ENCODE measurements at places on chromosomes 4 and X.

- no peak overlapping the region for H3K27ac ChIP-seq
- no peaks in the 10 kb centered on the region for H3K27me3 ChIP-seq
- H3K36me3 ChIP-seq = no peaks in the 10 kb centered on the region
- H3K4me3 ChIP-seq = no peak overlapping the region
Observed at GRCh38 chr4:98519268-98519977, 139.0 kb downstream of the TSPAN5 start.

- DNase-seq = no peak
- H3K4me1 ChIP-seq = no peaks in the 10 kb centered on the region
- no peaks in the 10 kb centered on the region for H3K36me3 ChIP-seq
Observed at GRCh38 chr4:138961129-138961528, 54.5 kb upstream of the NOCT start.

- H3K27me3 ChIP-seq = no peaks in the 10 kb centered on the region
- no peaks in the 10 kb centered on the region for H3K36me3 ChIP-seq
- no peaks in the 10 kb centered on the region for H3K4me1 ChIP-seq
- H3K4me3 ChIP-seq = no peak overlapping the region
- DNase-seq = no peak
Observed at GRCh38 chr4:40144716-40145115, 52.1 kb upstream of the RHOH start.

- no peaks in the 10 kb centered on the region for H3K4me1 ChIP-seq
- H3K4me3 ChIP-seq = no peak overlapping the region
- no peak for DNase-seq
- H3K27me3 ChIP-seq = no peaks in the 10 kb centered on the region
- no peaks in the 10 kb centered on the region for H3K36me3 ChIP-seq
Observed at GRCh38 chrX:115940348-115940747, 230.2 kb upstream of the AGTR2 start.

DNA sequence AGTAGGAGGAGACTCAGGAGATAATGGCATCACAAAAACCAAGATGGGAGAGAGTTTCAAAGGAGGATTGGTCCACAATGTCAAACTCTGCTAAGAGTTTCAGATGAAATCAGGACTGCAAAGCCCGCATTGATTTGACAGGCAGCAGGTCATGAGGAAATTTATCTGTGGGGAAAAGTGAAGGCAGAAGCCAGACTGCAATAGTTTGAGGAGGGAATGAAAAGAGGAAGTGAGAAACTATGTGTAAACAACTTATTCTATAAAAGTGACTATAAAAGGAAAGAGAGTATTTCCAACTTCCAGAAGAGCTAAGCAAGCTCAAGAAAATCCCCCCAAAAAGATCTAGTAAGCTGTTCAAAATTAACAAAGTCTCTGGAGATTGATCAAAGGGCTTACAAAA is 66.3 kb upstream of the DGKK start:
- H3K27me3 ChIP-seq = no peaks in the 10 kb centered on the region
- DNase-seq = no peak
- no peaks in the 10 kb centered on the region for H3K4me1 ChIP-seq
- H3K27ac ChIP-seq = no peak overlapping the region

- no peaks in the 10 kb centered on the region for H3K27me3 ChIP-seq
- no peak overlapping the region for H3K4me3 ChIP-seq
- H3K27ac ChIP-seq = no peak overlapping the region
- H3K36me3 ChIP-seq = no peaks in the 10 kb centered on the region
- H3K4me1 ChIP-seq = no peaks in the 10 kb centered on the region
Observed at GRCh38 chr4:74006009-74006476, 7.6 kb upstream of the CXCL5 start.

DNA sequence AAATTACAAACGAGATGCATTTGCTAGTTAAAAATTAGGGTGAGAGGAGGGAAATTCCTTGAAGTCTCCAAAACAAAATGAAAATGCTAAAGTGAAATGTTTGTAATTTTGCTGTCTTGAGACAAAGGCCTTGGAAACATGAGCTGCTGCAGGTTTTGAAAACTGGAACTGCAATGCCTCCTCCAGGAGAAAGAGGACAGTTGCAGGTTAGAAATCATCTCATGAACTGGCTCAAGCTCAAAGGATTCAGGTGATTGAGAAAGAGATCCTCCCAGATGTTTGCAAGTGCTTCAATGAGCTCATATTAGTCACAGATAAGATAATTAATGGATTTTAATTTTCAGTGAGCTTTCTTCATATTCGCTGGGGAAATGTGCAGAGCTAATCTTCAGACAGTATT is 32.4 kb downstream of the SMPX start:
- no peaks in the 10 kb centered on the region for H3K4me1 ChIP-seq
- no peak for DNase-seq
- H3K4me3 ChIP-seq = no peak overlapping the region
- H3K27ac ChIP-seq = no peak overlapping the region

DNA sequence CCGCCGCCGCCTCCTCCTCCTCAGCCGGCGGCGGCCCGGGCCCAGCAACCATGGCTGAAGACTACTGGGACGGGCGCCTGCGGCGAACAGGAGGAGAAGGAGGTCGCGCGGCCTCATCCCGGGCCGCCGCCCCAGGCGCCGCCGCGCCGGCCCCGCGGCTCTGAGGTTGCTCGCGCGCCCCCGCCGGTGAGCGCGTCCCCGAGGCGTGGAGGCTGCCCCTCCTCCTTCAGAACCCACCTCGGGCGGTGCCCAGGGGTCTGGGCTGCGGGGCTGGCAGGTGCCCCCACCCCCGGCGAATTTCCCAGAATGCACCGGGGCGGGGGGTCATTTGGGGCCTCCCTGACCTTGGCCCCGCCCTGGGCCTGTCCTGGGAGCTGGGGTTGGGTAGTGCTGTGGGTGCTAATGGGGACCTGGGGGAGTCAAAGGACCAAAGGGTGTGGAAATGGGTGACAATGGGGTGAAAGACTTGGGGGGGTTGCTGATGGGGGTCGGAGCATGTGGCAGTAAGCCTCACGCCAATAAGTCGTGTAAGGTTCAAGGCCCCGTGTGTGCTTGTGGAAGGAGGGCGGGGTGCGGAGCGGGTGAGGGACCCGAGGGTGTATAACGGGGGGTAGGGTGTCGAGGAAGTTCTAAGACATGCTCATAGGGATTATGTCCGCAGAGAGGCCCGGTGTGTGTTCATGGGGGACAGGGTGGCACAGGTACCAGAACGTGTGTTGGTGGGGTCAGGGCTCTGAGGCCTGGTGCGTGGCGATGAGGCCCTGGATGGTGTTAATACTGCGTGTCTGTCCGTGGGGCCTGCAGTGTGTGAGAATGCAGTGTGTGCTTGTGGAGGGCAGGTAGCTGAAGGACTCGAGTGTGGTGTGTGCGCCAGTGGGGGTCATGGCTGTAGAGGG is 687 bp downstream of the CDK16 start:
- peak overlapping the region; percentile 91 for H3K4me3 ChIP-seq
- H3K27me3 ChIP-seq = no peaks in the 10 kb centered on the region
- H3K27ac ChIP-seq = peak overlapping the region; percentile 99
- peaks cover 14% of the 10 kb centered on the region for H3K4me1 ChIP-seq
- no peak for DNase-seq

- H3K36me3 ChIP-seq = no peaks in the 10 kb centered on the region
- H3K27ac ChIP-seq = no peak overlapping the region
- H3K27me3 ChIP-seq = no peaks in the 10 kb centered on the region
- H3K4me1 ChIP-seq = no peaks in the 10 kb centered on the region
Observed at GRCh38 chr4:169089004-169089403, 78.9 kb upstream of the CBR4 start.

- peaks cover 4% of the 10 kb centered on the region for H3K4me1 ChIP-seq
- no peaks in the 10 kb centered on the region for H3K27me3 ChIP-seq
- no peak overlapping the region for H3K4me3 ChIP-seq
- no peak overlapping the region for H3K27ac ChIP-seq
- H3K36me3 ChIP-seq = no peaks in the 10 kb centered on the region
Observed at GRCh38 chr4:185318679-185319078, 77.0 kb downstream of the LRP2BP start.
